Cerebellar nuclear complex (tissue), 1 donor: ENCODE measurements at places on chromosomes 1 and 21.

DNA sequence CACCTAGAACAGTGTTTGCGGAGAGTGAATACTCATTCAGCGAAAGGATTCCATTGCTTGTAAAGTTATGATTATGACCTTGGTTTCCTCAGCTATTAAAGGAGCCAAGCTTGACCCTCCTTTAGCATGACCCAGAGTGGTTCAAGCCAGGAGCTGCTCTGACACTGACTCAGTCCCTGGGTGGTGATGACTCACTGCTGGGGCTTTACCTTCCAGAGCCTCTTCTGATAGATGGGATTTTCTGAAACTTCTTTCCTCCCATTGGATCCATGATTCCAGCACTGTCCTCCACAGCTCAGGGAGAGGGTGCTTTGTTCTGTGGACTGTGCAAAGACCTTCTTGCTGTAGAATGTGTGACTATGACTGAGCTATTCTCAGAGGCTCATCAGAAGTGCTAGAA lies 77.4 kb downstream of the S1PR1 start:
- no peak for DNase-seq

GRCh38 chr1:160607672-160608032 lies 28.4 kb upstream of the CD84 start:
- DNase-seq = no peak

GRCh38 chr1:64624808-64625207 lies 120.1 kb upstream of the RAVER2 start:
- DNase-seq = no peak

- DNase-seq = no peak
Observed at GRCh38 chr1:229893762-229894444, 173.1 kb upstream of the GALNT2 start.

DNA sequence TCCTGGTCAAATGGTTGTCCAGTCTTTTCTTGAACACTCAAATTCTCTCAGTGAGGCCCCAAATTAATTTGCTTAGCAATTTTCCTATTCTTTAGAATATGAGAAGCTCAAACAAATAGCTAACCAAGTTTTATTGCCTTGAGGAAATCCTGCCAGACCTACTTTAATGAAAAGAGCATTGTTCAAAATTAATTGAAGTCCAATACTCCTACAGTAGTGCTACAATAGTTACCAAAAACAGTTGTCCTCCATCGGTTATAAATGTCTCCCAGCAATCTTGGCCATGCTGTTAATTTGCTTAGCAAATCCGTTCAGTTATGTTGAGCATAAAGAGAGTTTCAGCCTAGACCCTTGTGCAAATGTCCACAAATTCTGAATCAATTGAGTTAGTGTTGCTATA lies 112.9 kb downstream of the MAB21L3 start:
- no peak for DNase-seq

DNA sequence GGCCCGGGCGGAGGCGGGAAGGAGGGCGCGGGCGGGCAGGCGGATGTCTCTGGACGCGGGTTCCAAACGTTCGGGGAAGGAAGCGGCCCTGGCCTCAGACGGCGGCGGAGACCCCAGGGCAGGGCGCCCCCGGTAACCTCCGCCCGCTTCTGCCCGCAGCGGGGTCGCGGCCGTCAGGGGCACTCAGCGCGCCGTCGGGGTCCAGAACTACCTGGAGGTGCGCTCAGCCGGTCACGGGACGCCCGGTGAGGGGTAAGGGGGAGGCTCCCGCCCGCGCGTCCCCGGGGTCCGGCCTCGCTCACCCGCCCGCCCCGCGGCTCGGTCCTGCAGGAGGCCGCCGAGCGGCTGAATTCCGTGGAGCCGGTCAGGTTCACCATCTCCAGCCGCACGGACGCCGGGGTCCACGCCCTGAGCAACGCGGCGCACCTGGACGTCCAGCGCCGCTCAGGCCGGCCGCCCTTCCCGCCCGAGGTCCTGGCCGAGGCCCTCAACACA lies 406 bp downstream of the PUSL1 start:
- DNase-seq = no peak

DNA sequence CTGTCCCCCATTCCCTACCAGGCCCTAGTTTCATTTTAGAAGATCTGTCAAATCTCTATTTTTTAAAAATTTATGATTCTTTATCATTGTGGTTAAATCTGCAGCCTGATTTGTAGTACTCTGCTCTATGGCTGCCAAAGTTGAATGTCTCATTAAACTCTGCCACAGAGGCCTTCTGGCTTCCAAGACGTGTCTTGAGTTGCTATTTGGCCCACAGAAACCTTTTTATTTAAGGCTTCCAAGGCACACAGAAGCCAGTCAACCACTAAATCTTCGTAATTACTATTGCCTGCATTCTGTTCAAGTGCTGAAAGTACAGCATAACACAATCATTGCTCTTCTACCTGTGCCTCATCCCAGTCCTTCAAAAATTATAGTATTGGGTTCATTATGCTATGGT lies 971.0 kb downstream of the NCAM2 start:
- no peak for DNase-seq

DNA sequence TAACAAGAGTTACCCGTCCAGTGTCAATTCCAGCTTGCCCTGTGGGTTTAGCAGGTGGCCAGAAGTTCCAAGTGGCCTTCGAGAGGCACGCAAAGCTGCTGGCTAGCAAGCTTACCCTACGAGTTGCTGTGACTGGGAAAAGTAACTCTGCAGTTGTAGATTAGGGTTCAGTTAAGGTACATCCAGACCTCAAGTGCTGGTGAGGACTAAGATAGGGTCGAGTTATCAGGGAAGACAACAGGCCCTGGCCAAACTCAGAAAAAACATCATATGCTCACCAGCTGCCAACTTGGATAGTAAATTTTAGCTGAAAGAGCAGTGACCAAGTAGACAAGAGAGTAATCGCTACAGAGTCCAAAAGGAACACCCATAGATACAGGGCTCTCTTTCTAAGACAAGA lies 27.7 kb upstream of the LRRC7 start:
- no peak for DNase-seq

DNA sequence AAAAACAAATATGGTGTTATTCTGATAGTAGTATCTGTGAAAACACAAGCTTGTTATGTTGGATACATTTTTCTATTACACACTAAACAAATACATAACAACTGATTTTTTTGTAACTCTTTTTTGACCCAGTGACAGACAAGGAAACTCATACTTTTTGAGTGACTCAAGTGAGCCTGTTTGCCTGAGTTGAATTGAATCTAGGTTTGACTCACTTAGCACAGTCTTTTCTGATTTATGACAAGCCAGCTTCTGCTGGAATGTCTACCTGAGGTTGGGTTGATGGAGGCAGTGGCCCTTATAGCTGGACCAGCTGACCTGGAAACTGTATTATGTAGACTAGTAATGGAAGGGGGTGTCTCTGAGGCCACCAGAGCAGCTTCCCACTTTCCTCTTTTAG lies 4.2 kb upstream of the CLCA4 start:
- no peak for DNase-seq

DNA sequence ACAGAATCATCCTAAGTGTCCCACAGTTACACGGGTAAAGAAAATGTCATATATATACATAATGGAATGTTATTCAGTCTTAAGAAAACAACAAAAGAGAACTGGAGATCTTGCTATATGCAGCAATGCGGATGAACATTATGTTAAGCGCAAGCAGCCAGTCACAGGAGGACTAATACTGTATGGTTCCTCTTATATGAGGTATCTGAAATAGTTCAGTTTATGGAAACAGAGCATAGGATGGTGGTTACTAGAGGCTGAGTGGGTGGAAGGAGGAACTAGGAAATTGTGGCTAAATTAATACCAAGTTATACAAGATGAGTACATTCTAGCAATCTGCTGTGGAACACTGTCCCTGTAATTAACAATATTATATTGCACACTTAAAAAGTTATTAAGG lies 834.3 kb downstream of the KCNT2 start:
- no peak for DNase-seq

DNA sequence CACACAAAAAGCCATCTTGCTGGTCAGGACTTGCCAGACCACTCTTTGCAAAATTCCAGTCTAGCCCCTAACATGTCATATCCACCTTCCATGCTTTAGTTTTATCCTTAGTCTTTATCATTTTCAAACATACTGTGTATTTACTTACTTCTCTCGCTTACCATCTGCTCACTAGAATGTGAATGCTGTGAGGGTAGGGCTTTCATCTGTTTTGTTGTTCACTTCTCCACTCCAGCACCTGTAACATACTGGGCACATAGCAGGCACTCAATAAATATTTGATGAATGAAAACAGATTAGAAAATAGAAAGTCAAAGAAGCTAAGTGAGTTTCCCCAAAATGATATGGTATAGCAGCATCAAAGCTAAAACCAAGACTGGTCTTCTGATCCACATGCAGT lies 79.9 kb downstream of the OLFML2B start:
- DNase-seq = no peak

DNA sequence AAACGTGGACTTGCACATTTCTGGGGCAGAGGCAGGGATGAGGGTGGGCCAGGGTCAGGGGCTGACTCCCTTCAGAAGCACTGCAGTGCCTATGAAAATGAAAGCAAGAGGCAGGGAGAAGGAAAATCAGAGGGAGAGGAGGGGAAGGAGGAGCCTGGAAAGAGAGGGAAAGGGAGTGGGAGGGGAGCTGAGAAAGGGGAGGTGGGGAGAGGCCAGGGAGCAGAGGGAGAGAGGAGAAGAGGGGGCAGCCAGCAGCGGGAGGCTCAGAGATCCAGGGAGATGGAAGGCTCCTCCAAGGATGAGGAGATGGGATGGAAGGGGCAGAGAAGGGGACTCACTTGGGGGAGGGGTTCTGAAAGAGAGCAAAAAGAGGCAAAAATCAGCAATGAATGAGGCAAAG lies 96.3 kb upstream of the KLHDC7A start:
- no peak for DNase-seq

- no peak for DNase-seq
Observed at GRCh38 chr1:9039761-9040658, 13.8 kb upstream of the SLC2A7 start.

DNA sequence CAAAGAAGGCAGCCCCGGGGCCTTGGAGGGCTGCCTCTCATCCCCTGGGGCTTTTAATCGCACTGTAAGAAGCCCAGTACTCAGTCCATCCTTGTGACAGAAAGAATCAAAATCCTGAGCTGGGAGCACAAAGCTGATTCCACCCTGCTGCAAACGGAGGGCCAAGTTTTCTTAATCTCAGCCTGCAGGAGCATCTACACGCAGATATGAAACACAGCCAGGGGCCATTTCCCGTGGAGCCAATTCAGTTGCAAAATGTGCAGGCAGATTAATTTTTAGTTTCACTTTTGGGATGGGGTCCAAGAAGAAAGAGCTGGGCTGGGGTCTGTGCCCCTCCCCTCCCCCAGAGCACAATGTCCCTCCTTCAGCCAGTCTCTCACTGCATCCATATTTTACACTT lies 4.4 kb downstream of the LYPD8 start:
- DNase-seq = no peak

GRCh38 chr1:48773133-48773532 lies 3.6 kb downstream of the BEND5 start:
- no peak for DNase-seq

GRCh38 chr1:210418863-210419650 lies 90.4 kb downstream of the HHAT start:
- no peak for DNase-seq

DNA sequence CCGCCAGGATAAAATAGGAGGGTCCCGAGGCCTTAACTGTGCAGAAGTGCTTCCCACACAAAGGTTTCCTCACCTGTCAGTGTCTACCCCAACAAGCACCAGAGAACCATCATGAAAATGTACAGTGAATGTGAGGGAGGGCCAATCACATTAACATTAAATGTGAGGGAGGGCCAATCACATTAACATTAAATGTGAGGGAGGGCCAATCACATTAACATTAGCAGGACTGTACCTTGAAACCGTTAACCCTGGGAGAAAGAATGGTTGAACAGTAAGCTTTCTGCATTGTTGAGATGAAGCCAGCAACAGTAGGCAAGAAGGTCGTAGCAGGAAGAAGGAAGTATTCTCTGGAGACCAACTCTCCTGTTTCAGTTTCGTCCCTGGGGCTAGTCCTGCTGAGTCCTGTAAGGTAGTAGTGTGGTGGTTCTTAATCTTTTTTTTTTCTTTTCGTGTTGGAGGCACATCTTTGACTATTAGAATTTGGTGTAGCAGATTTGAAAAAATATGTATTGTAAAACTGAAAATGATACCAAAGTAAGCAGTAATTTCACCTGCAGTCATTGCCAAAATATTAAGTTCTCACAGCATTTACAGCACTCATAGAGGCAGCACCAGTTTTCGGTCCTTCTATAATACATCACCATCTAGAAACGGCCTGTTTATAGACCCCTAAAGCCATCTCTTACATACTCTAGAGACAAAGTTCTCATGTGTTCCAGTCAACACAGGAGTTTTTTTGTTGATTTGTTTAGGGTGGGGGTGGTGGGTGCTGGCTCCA lies 98.6 kb upstream of the PPP2R5A start:
- DNase-seq = no peak

GRCh38 chr1:231592809-231593208 lies 33.8 kb upstream of the DISC1 start:
- no peak for DNase-seq

DNA sequence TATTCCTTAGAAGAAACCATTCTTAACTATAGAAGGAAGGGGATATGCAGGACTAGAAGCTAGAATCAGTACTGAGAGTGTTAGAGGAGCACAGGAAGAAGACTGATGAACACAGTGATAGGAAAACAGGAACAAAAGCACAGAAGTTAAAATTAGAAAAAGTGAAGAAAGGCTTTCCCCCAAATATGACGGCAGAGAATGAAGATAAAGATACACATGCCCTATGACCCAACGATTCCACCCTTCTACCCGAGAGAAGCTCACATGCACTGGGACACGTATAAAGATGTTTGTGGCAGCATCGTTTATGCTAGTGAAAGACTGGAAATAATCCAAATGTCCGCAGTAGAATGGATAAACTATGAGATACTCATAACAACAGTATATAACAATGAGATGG lies 74.2 kb downstream of the DTL start:
- no peak for DNase-seq

GRCh38 chr1:232964601-232965000 lies 14.2 kb downstream of the NTPCR start:
- DNase-seq = no peak

GRCh38 chr1:154479764-154480421 lies 22.1 kb upstream of the TDRD10 start:
- DNase-seq = peak; percentile 30

DNA sequence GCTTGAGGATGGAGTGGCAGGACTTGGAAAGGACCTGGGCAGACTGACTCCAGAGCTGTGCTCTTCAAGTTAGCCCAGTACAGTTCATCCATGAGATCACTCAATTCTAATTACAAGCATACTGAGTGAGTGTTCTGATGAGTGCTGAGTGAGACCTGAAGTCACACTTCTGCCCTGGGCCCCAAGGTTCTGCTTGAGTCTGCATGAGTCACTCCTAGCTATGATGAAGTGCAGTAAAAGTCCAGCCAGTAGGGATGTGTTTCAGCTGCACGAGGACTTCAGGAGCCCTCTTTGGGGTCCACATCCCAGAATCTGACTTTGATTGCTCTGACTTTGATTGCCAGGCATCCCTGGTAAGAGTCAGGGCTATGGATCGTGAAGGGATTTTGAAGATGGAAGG lies 35.8 kb downstream of the PLEKHA6 start:
- DNase-seq = no peak

GRCh38 chr1:211257826-211258225 lies 1.3 kb upstream of the RCOR3 start:
- no peak for DNase-seq
